ENCODE measurements at places on chromosomes 16 and 17.
A peak's percentile ranks its signal among the peaks of the same experiment; 100 is the strongest.

GRCh38 chr17:27747462-27748359 is 52.6 kb downstream of the NOS2 start:
- no peak for DNase-seq

- no peak for DNase-seq
Measured at GRCh38 chr16:47753659-47754058, 292.5 kb downstream of the PHKB start.

GRCh38 chr17:21513012-21513570 is 136.9 kb downstream of the KCNJ12 start:
- no peak for DNase-seq

- DNase-seq = no peak
Measured at GRCh38 chr17:38361694-38362465, 10.2 kb downstream of the SOCS7 start.

DNA sequence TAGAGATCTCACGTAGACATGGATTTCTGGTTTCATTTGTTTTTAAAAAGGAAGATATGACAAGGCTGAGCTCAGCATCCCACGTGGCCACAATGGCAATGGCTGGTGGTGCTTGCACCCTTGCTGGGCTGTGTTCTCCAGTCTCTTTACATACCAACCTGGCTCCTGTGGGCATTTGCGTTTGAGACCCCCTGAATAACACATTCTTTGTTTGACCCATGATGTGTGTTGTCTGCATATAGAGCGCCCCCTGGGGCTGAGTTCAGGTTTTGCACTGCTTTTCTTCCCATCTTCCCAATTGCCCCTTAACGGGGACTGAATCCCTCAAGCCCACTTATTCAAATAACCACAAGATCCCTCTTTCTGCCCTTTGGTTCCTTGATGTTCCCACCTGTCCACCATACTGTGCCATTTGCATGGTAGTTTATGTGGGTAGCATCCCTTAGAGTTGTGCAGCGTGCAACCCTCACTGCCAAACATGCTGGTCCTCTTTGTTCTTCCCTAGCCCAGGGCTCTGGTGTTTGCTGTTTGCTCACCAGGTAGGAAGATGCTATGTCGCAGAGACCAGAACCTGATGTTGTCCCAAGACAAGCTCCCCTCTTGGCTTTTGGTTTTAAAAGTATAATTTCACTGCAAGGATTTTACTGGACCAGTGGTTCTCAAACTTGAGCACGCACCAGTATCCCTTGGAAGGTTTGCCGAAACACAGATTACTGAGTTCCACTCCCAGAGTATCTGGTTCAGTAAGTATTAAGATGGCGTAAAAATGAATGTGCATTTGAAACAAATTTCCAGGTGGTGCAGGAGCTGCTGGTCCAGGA is 38.5 kb upstream of the NKD1 start:
- DNase-seq = no peak

- DNase-seq = peak; percentile 23
Measured at GRCh38 chr17:17075125-17075781, 33.0 kb downstream of the MPRIP start.

Data from GM04503 (cell line).